ENCODE measurements at places on chromosomes 7 and 10.
A peak's percentile ranks its signal among the peaks of the same experiment; 100 is the strongest.

GRCh38 chr10:59880971-59881510 lies 25.3 kb downstream of the CCDC6 start:
- DNase-seq = peak; percentile 47

GRCh38 chr10:113133497-113134115 lies 183.6 kb downstream of the TCF7L2 start:
- DNase-seq = no peak

DNA sequence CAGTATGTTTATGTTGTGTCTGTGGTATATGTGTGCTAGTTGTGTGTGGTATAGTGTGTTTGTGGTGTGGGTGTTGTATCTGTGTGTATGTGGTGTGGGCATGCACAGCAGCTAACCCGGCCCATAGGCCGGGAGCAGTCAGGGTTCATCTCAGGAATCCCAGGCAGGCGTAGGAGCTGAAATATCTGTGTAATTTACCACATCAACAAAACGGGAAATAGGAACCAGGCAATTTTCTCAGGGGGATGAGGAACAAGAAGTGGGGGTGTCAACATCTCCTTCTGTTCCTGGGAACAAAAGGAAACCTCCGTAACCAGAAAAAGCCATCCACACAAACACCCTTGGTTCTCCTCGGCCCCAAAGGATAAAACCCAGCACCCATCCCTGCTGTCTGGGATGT lies 24.5 kb upstream of the ZNF488 start:
- DNase-seq = no peak

GRCh38 chr7:142805350-142806021 lies 34.7 kb downstream of the PRSS2 start:
- DNase-seq = no peak

- DNase-seq = no peak
Observed at GRCh38 chr7:30252885-30253795, 31.3 kb upstream of the ZNRF2 start.

GRCh38 chr7:732094-732541 lies 5.0 kb upstream of the PRKAR1B start:
- DNase-seq = no peak

GRCh38 chr7:40095695-40096327 lies 38.6 kb downstream of the MPLKIP start:
- no peak for DNase-seq

DNA sequence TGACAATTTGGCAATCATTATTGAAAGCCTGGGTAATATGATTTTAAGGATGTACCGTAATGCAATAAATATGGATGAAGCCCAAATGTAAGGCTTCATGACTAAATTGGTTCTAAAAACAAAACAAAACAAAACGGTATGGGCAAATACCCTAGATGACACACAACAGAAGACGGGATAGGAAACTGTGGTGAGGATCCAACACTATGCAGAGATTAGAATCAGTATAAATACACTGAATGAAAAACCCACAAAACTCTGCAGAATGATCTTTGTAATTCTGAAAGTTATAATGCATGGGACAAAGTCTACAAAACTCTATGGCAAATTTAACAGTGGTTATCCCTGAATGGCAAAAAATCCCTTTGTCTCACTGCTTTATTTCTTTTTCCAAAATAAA lies 57.6 kb downstream of the MALSU1 start:
- peak; percentile 97 for DNase-seq

DNA sequence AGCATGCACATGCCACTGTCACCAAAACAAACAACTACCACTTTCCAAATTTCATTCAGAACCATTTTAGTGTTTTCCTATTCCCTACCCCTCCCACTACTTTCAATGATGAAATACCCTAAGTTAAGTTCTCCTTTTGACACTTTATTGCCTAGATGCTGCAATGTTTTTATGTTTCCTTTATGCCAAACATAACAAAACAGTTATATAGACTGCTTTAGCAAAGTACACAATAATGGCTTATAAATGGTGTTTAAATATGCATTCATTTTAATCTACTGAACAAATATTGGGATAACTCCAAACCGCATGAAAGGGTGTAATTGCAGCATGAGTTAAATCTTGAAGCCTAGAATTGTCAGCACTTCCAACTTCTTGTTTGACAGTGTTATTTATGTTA lies 69.2 kb downstream of the PHYHIPL start:
- no peak for DNase-seq

DNA sequence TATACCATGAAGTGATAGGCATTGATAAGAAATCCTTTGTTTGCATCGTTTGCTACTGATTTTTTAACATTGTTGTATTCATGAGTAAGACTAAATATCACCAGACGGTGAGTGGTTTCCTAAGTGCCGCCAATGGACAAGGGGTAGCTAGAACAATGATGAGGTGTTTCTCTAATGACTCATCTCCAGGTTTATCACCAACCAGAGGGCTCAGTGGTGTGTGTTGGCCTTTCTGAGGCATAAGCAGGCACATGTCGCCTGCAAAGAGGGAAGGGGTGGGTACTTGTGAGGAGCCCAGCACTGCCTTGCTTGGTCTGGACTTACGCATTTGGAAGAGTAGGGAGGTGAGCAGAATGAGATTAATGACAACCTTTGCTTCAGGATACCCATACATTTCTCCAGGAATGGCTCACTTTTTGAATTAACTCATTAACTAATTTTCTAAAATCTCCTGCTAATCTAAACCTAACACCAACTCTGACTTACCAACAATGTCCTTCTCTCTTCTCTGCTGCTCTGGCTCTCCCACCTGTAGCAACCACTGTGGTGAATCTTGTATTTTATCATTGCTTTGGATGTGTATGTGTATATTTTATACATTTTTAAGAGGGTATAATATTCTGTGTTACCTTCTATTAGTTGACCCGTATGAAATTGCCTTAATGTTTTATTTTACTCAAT lies 722.6 kb downstream of the GRID1 start:
- DNase-seq = no peak

DNA sequence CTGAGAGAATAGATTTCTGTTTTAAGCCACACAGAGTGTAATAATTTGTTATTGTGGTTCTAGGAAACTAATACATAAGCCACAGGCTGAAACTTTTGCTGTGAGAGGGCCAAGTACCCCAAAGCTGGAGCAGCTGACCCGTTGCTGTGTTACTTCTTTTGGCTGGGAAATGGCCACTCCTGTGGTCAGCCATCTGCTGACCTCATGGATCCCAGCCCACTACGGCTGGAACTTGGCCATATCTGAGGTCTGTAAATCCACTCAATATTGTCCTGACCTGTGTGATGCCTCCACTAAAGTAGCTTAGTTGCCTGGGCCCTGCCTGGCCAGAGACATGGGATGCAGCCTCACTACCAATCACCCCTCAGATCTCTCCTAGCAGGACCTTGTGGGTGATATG lies 17.4 kb upstream of the LOXL4 start:
- no peak for DNase-seq

DNA sequence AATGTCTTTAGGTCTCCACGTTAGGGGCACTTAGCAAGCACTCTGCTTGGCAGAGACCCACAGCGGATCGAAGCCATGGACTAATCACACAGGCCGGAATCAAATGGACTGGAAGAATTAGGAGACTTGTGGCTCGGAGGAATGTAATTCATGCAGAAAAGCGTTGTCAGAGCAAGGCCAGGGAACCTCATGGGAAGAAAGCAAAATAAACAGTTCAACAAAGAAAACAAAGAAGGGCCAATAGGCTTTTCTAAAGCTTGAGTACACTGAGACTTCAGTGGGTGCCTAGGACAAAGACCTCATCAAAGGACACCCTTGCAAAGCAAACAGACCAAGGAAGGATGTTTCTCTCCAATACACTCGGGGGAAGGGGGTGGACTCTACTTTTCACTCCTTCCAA lies 171.1 kb downstream of the GLI3 start:
- DNase-seq = no peak

DNA sequence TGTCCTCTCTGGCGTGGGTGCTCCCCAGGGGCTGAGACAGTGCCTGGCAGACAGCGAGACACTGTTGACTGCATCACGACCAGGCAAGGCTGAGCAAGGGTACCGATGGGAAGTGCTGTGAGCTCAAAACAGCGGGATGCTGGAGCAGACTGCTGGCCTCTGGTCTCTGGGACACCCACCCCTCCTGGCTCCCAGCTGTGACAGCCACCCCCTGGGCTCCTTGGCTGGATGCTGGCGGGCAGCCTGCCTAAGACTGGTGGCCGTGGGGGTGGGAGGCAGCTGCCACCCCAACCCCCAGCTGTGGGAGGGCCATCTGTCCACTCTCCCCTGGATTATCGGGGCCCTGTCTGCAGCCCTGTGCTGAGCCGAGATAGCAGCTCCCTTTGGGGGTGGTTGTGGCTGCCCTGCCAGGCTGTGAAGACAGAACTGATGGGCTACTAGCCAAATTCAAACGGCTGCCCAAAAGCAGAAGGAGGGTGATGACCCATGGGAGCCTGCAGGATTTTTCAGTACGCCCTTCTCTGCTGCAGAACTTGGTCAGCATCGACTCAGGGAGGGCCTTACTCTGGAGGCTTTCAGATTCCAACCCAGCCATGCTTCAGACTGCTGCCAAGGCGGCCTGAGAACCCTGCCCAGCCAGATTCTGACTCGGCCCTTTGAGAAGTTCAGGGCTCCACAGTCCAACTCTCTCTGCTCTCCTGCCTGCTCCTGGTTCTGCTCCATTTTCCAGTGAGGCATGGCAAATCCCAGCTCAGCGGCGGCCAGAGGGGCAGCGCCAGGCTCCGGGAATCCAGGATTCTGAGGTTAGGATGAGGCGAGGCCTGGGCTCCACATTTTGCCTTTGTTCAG lies 125.3 kb downstream of the NEURL1 start:
- DNase-seq = no peak

DNA sequence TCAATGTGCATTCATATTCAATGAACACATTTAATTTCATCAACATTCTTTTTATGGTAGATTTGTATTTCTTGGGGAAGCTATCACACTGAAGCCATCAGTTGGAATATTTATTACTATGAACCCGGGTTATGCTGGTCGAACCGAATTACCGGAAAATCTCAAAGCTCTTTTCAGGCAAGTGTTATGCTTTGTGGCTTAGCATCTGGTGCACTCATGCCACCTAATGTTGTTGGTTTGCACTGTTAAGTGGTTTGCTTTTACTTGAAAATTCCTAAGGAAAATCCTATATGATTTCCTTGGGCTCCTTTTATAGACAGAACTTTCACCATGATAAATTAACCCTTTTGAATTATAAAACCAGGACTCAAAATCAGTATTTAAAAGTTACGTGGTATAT lies 147.9 kb downstream of the DNAH11 start:
- no peak for DNase-seq

GRCh38 chr10:20990604-20991003 lies 93.5 kb upstream of the NEBL start:
- no peak for DNase-seq

- DNase-seq = no peak
Observed at GRCh38 chr7:122628651-122629411, 70.1 kb downstream of the RNF133 start.

DNA sequence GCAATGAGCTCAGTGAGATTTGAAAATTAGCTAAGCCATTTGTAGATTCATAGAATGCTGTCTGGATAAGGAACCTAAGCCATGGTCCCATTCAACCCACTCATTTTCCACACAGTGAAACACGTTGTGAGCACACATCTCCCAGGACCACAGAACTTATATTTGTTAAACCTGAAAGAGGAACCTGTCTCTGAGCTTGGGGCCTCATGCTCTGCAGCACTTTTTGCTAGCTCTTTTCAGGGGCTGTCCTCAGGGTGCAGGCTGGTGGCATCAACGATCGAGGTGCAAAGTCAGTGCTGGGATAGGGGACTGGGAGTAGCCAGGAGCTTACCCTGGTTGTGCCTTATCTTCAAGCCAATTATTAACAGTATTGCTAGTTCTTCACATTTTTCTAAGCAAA lies 11.9 kb downstream of the HECW1 start:
- no peak for DNase-seq

DNA sequence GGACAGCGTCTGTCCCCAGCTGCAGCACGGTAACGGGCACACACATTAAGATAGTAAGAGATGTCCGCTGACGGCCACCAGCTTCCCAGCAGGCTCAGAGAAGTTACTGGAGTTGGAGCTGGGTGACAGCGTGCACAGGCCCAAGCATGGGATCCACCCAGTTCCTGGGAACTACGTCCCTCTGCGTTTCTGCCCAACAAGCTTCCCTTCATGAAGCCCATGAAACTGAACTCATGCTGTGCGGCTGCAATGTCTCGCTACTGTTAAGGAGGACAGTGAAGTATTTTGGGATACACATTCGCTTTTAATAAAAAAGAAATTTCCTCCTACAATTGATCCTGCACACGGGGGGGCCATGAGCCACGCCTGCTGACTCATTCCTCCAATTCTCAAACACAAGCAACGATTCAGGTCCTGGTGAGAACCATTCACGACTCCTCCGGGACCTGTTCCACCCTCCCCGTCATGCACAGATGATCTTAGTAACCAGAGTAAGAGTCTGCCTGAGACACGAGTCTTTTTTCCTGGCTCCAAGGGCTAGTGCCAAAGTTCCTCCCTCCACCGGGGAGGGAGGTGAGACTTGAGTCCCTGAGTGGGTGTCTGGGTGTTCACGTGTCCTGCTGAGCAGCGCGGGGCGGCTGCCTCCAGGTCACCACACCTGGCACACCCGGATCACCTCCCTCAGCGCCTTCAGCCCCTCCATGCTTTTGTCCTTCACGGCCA lies 2.6 kb downstream of the PSMG3 start:
- no peak for DNase-seq

GRCh38 chr7:72476608-72477305 lies 64.6 kb upstream of the CALN1 start:
- no peak for DNase-seq

DNA sequence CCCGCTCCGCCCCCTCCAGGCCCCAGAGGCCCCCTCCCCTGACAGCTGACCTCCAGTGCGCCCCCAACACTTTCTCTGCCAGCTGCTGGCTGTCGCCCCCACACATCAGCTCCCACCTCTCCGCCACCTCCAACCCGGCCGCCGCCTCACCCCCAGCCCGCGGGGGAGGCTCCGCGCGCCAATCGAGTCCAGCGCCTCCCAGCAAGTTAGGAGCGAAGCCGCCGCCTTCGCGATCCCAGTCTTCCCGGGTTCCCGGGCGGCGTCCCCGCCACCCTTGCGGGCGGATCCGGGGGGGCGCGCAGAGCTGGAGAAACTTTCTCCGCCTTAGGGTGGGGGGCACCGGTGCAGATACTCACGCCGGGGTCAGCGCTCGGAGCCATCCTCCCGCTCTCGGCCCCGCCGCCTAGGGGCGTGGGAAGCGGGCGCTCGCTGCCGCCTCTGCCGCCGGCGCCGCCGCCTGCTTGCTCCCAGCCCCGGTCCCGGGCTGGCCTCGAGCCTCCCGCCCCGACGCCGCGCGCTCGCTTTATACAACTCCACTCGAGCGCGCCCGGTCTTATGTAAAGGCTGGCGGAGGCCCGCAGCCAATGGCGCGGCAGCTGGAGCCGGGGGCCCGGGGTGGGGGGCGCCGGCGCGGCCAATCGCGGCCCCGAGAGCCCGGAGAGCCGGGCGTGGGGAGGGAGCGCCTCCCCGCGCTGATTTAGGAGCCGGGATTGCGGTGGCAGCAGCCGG lies at the start of gene CRTAC1:
Gene CRTAC1 (minus strand): TSS at position 529 of the 729 bp plus-strand sequence. CDS start 149 bp downstream, at position 380.
- no peak for DNase-seq

Measured in T-helper 2 cell (primary cell).